GM04504 (cell line): ENCODE measurements at places on chromosomes 3 and 15.

DNA sequence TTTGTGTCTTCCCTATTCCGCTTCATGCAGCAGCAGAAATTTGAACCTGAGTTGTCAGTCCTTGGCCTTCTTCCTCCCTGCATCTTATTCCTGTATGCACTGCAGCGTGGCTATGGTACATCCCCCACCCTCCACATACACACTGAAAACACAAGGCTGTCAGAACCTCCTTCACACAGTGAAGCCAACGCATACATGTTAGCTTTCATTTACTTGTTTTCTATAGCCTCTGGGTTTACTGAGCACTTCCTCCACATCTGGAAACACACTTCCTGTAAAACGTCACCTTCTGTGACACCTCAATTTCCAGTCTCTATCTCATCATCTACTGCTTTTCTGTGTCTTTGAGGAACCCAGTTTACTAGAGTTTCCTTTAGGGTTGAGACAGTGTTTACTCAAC, 47.0 kb downstream of the SUSD5 start:
- DNase-seq = no peak

DNA sequence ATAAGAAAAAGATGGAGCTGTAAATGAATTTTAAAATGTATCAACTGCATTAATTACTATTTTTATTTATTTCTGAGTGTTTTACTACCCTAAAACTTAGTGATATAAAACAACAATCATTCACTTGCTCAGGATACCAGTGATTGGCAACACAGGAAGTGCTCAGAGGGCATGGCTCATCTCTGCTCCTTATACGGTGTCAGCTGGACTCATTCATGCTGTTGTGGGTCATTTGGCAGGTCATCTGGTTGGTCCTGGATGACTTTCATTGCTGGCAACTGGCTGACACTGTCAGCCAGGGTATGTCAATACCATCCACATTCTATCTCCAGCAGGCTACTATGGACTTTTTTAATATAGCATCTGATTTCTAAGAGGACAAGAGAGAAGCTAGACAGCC, 689.6 kb upstream of the NECTIN3 start:
- no peak for DNase-seq

- DNase-seq = peak; percentile 10
Observed at GRCh38 chr3:3170998-3171397, 8.5 kb downstream of the CRBN start.

DNA sequence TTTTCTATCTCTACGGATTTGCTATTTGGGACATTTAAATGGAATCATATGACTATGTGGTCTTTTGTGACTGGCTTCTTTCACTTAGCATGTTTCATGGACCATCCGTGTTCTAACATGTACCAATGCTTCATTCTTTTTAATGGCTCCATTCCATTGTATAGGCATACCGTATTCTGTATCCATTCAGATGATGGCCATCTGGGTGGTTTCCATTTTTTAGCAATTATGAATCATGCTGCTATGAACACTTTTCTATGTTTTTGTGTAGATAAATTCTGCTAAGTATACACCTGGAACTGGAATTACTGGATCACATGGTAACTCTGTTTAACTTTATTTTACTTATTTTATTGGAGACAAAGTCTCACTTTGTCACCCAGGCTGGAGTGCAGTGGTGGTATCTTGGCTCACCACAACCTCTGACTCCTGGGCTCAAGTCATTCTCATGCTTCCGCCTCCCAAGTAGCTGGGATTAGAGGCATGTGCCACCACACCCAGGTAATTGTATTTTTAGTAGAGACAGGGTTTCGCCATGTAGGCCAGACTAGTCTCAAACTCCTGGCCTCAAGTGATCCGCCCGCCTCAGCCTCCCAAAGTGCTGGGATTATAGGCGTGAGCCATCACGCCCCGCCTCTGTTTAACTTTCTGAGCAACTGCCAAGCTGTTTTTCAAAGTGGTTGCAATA, 13.4 kb downstream of the UBP1 start:
- DNase-seq = no peak

- peak; percentile 75 for DNase-seq
Observed at GRCh38 chr3:153599685-153600084, 437.7 kb downstream of the RAP2B start.

DNA sequence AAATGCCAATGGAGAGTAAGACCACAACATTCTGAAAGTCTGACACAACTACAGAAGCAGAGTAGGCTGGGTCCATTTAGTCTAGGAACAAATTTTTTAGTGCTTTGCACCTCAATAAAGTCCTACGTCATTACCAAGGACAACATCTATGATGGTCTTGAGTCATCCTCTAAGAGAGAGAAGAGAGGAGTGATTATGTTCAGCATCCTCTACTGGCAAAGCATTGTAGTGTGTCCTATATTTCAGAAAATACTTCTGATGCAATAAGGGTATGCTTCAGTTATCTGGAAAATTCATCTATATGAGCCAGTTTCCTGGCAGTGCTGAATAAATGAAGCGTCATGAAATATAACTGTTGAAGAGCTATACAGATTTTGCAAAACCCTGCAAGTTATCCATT, 95.6 kb downstream of the P2RY1 start:
- DNase-seq = no peak
